ENCODE measurements at places on chromosomes 5 and 9.

- H3K27ac ChIP-seq = no peak overlapping the region
- no peak for DNase-seq
- H3K36me3 ChIP-seq = no peaks in the 10 kb centered on the region
Measured at GRCh38 chr5:50292735-50293394, 148.2 kb downstream of the EMB start.

DNA sequence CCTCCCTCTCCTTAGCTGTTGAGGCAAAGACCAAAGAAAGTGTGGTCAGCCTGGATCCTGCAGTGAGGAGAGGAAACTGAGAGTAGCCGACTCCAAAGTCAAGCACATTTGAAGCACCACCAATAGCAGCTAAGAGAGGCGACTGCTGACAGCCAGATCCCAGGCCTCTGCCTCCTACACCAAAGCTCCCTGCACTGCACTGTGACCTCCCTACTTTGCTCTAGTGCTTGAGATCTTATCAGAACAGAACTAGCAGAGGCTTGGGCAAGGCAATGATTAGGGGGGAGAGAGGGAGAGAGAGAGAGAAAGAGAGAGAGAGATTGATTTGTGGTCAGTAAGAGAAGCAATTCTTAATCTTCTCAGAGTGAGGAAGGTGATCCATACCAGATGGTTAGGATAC, 216.3 kb downstream of the CDK5RAP2 start:
- H3K36me3 ChIP-seq = no peaks in the 10 kb centered on the region
- peak; percentile 40 for DNase-seq
- H3K4me1 ChIP-seq = peaks cover 5% of the 10 kb centered on the region
- no peak overlapping the region for H3K27ac ChIP-seq
- H3K4me3 ChIP-seq = no peak overlapping the region

- no peaks in the 10 kb centered on the region for H3K36me3 ChIP-seq
- no peak overlapping the region for H3K4me3 ChIP-seq
- peaks cover 4% of the 10 kb centered on the region for H3K4me1 ChIP-seq
- peak; percentile 26 for DNase-seq
- H3K27me3 ChIP-seq = peaks cover 48% of the 10 kb centered on the region
Measured at GRCh38 chr9:83199240-83199639, 136.3 kb upstream of the RASEF start.

DNA sequence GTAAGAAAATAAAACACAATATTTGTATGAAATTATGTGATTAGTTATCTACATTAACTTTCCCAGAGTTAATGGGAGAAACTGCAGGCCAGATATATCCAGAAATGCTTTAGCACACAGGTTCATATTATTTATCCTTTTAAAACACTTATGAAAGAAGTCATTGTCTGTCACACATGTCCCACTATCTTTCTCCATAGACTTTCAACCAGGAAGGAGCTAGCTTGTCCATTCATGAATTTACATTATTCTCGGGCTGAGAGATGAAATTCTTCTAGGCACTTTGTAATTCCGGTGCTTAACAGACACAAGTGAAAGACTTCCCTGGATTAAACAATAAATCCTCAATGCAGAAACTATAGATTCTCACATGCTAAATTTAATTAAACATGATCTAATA, 1043.2 kb downstream of the CDH9 start:
- no peaks in the 10 kb centered on the region for H3K36me3 ChIP-seq
- no peaks in the 10 kb centered on the region for H3K4me1 ChIP-seq
- no peak overlapping the region for H3K27ac ChIP-seq
- no peaks in the 10 kb centered on the region for H3K27me3 ChIP-seq
- no peak overlapping the region for H3K4me3 ChIP-seq
- DNase-seq = no peak

DNA sequence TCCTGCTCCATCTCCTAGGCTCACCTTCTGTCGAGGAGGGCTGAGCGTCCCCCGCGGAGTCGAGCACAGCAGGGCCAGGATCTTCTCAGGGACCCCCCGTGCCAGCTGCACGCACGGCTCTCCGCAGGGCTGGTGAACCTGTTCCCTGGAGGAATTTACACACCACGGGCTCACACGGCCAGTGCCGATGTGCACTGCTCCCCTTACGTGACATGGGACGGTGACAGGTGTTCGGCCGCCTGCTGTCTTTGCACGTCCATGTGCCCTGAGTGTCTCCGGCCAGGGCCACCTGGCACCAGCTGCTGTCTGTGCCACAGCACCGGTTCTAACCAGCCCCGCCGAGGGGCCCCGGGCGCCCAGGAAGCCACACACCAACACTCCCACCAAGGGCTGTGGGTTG, 8.7 kb upstream of the AGPAT2 start:
- H3K27me3 ChIP-seq = peaks cover 7% of the 10 kb centered on the region
- H3K4me3 ChIP-seq = no peak overlapping the region
- no peaks in the 10 kb centered on the region for H3K36me3 ChIP-seq
- DNase-seq = no peak
- H3K27ac ChIP-seq = no peak overlapping the region

DNA sequence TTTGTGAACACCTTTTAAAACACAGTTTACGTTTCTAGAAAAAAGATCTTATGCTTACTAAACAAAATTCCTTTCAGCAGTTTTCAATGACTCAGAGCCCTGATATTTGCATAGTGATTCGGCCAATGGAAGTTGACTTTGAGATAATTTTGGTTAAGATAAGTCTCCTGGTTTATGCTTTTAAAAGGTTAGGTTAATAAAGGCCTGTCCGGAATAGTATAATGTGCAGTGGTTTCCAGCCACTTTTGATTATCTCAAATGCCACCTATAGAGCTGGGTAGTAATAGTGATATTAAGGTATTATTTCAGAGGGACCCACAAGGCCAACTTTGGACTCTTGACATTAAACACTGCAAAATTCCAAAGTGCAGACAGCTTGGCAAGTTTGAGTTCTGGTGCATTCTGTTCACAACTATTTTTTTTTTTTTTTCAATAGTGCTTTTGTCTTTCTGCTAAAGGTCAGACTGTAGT, 86.1 kb downstream of the F2RL2 start:
- no peaks in the 10 kb centered on the region for H3K4me1 ChIP-seq
- H3K27me3 ChIP-seq = peaks cover 4% of the 10 kb centered on the region
- H3K36me3 ChIP-seq = no peaks in the 10 kb centered on the region
- no peak for DNase-seq
- H3K4me3 ChIP-seq = no peak overlapping the region

DNA sequence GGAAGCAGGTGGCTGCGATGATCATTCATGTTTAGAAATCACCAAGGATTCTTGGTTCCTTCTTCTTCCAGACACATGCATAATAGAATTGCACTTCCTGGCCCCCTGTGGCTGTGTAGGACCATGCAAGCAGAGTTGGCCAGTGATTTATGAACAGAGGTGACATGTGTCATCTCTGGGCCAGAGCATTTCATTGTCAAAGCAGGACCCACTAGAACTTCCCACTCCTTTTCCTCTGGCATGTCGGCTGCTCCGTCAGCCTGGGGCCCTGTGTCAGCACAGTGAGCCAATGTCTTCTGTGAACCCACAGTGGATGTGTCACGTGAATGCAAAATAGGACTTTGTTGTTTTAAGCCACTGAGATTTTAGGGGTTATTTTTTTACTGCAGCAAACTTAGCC, 59.2 kb downstream of the HSD17B3 start:
- H3K4me3 ChIP-seq = no peak overlapping the region
- peaks cover 9% of the 10 kb centered on the region for H3K4me1 ChIP-seq
- H3K27ac ChIP-seq = no peak overlapping the region
- no peaks in the 10 kb centered on the region for H3K36me3 ChIP-seq
- DNase-seq = no peak
- peaks cover 36% of the 10 kb centered on the region for H3K27me3 ChIP-seq

- H3K4me3 ChIP-seq = no peak overlapping the region
- no peak for DNase-seq
- H3K4me1 ChIP-seq = no peaks in the 10 kb centered on the region
- H3K27ac ChIP-seq = no peak overlapping the region
- H3K36me3 ChIP-seq = no peaks in the 10 kb centered on the region
Measured at GRCh38 chr5:174556756-174557155, 167.6 kb upstream of the MSX2 start.

- H3K4me1 ChIP-seq = peaks cover 4% of the 10 kb centered on the region
- no peak overlapping the region for H3K27ac ChIP-seq
- H3K36me3 ChIP-seq = no peaks in the 10 kb centered on the region
- H3K27me3 ChIP-seq = no peaks in the 10 kb centered on the region
- no peak for DNase-seq
Measured at GRCh38 chr5:142104491-142104890, 4.1 kb upstream of the NDFIP1 start.

DNA sequence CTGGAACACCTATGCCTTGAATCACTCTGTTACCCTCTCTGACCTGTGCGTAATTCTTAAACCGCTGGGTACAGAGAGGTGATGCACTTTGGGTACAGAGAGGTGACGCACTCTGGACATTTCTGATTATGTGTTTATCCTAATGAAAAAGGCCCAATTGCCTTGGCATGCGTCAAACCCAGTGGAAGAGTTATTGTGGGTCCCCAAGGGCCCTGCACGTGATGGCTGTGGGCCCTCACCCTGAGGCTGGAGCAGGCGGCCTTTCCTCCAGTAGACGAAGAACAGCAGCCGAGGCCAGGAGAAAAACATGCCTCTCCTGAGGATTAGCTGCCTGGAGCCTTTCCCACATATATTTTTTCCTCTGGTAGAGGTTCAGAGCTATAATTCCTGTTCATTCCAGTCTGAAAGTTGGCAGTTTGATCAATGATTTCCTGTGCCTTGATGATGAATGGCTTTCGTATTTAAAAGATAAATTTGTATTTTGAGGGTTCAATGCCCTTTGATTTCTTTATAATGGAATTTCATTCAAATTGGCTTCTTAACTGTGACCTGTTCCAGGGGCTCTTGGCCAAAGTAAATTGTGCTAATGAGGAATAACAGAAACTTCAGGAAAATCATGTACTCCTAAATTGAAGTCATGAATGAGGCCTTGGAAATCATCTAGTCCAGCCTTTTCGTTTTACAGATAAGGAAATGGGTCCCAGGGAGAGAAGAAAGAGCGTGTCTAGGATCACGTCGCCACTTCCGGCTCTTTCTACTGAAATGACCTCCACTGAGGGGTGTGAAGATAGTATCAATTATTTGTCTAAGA, 22.8 kb downstream of the ACER2 start:
- no peaks in the 10 kb centered on the region for H3K27me3 ChIP-seq
- peaks cover 3% of the 10 kb centered on the region for H3K4me1 ChIP-seq
- H3K27ac ChIP-seq = no peak overlapping the region
- DNase-seq = no peak

DNA sequence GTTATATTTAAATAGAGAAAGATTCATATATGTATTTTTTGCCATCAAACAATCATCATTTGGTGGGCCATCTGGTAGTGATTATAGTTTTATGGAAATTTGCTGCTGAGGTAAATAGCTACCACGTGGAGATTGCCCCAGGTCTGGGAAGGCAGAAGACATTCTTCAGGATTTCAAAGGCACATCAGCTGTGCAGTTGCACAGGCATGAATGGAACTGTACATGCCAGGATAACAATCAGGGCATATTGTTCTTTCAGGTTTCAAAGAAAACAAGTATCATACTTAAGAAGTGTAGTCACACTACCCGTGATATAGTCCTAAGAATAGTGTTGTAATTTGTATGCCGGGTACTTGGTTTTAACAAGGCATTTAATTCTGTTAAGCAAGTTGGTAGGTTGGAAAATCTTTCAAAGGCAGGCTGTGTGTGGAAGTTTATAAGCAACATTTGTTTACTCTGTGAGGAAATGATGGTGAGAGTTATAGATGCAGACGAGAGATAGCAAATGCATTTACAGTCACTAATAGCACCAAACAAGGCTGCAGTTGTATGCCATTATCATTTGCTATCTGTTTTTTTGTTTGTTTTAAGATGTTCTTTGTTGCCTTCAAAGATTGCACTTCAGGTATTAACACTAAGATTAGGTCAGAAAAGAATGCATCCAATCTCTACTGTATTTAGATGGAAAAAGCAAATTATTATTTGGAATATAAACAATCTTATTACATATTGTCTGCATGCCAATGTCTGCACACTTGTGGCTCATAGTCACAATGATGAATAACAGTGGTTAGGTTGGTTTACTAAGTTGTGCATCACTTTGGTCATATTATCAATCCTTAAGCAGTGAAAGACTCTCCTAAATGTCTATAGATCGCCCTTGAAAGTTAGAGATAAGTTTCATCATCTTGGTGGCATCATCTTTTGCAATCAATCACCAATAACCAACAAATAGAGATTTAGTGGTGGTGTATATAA, 55.3 kb downstream of the RPS23 start:
- no peaks in the 10 kb centered on the region for H3K27me3 ChIP-seq
- no peak overlapping the region for H3K4me3 ChIP-seq
- peak; percentile 80 for DNase-seq
- peaks cover 2% of the 10 kb centered on the region for H3K4me1 ChIP-seq

DNA sequence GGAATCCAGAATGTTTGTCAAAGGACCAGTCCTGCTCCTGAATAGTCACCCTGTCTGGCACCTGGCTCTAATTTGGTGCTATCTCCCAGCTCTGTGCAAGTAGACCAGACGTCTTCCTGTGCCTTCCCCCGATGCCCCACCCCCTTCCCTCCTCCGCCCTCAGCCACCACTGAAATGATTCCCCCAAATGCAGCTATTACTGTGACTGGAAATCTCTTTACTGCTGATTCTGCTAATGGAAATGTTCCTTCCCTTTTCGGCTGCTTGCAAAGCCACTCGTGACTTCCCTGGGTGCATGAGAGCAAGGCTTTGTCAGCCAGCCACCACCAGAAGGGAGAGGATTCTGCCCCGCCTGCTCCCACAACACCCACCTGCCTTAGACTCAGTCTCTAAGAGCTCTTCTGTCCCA, 11.4 kb downstream of the ASTN2 start:
- no peak overlapping the region for H3K27ac ChIP-seq
- H3K4me3 ChIP-seq = no peak overlapping the region
- H3K36me3 ChIP-seq = no peaks in the 10 kb centered on the region
- H3K27me3 ChIP-seq = peaks cover 4% of the 10 kb centered on the region
- DNase-seq = no peak
- H3K4me1 ChIP-seq = no peaks in the 10 kb centered on the region

DNA sequence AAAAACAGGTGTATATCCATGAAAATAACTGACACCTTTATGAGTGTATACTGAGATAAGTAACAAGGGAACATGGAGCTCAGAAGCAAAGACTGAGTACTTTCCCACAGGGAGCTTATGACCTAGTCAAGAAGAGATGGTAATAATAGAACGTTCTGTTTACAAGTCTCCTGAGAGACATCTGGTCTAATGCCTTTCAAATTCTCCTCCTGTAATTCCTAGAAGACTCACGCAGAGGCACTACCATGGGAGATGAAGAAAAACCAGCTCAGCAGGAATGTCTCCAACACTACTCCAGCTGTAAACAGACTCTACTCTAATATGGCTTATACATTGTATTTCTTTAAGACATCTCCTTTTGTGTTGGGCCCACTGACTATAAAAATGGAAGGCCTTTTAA, 503.6 kb upstream of the TUSC1 start:
- H3K27ac ChIP-seq = no peak overlapping the region
- peak; percentile 62 for DNase-seq
- H3K27me3 ChIP-seq = no peaks in the 10 kb centered on the region
- no peaks in the 10 kb centered on the region for H3K36me3 ChIP-seq

GRCh38 chr5:80623999-80624398, 30.5 kb upstream of the MSH3 start:
- no peaks in the 10 kb centered on the region for H3K4me1 ChIP-seq
- no peak overlapping the region for H3K27ac ChIP-seq
- no peaks in the 10 kb centered on the region for H3K27me3 ChIP-seq
- no peak overlapping the region for H3K4me3 ChIP-seq

GRCh38 chr9:130531670-130532069, 47.7 kb upstream of the FUBP3 start:
- H3K4me1 ChIP-seq = peaks cover 1% of the 10 kb centered on the region
- peaks cover 53% of the 10 kb centered on the region for H3K27me3 ChIP-seq
